M059J (cell line): ENCODE measurements at places on chromosomes 16 and 17. TPM values are rescaled to one million over a fixed set of nuclear protein-coding genes. Genes with fewer than 3 reads are reported as not detected.

The MYH3 gene
- under 0.01 and 0.30 TPM in 2 replicates for total RNA-seq

The SLX4 gene
- 4.8 and 8.3 TPM in 2 replicates for total RNA-seq

The ZG16B gene
- 0.12 and 3.9 TPM in 2 replicates for total RNA-seq

The ASIC2 gene
- total RNA-seq: not detected in 2 replicates

The RGS9 gene
- 5.4 and 6.0 TPM in 2 replicates for total RNA-seq

The GSDMA gene
- not detected in 2 replicates for total RNA-seq

The IGF2BP1 gene
- total RNA-seq: 0.22 and 1.6 TPM in 2 replicates

The KRTAP29-1 gene
- not detected in 2 replicates for total RNA-seq

The RNF227 gene
- total RNA-seq: 0.86 and 7.8 TPM in 2 replicates

The KRTAP4-4 gene
- total RNA-seq: not detected in 2 replicates

The MSRB1 gene
- total RNA-seq: 16.2 and 27.8 TPM in 2 replicates

The ZC3H7A gene
- 17.4 and 40.2 TPM in 2 replicates for total RNA-seq

DNA sequence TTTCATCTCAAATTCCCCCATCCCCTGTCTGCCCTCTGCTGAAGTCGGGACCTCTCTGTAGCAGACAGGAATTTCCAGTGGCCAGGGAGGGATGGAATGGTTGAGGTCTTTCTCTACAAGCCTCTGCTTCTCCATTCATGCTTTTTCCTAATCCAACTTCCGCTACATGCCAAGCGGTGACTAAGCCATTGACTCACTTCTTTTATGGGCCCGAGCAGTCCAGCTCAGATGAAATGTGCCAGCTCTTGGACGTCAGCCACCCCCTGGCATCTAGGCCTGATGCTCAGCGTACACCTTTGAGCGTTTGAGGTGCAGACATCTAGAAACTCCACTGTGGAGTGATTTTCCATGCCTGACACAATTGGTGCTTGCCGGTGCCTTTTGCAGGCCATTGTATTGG lies 40.7 kb upstream of the GPR139 start:
- DNase-seq: peak; percentile 84

- no peak for DNase-seq
Measured at GRCh38 chr17:6079155-6079888, 9.1 kb downstream of the WSCD1 start.

GRCh38 chr16:4388271-4389021 lies 16.8 kb downstream of the VASN start:
- DNase-seq: peak; percentile 56

GRCh38 chr17:75260641-75261335 lies 618 bp downstream of the GGA3 start:
- no peak for DNase-seq

- no peak for DNase-seq
Measured at GRCh38 chr16:53154513-53154912, 99.7 kb downstream of the CHD9 start.

DNA sequence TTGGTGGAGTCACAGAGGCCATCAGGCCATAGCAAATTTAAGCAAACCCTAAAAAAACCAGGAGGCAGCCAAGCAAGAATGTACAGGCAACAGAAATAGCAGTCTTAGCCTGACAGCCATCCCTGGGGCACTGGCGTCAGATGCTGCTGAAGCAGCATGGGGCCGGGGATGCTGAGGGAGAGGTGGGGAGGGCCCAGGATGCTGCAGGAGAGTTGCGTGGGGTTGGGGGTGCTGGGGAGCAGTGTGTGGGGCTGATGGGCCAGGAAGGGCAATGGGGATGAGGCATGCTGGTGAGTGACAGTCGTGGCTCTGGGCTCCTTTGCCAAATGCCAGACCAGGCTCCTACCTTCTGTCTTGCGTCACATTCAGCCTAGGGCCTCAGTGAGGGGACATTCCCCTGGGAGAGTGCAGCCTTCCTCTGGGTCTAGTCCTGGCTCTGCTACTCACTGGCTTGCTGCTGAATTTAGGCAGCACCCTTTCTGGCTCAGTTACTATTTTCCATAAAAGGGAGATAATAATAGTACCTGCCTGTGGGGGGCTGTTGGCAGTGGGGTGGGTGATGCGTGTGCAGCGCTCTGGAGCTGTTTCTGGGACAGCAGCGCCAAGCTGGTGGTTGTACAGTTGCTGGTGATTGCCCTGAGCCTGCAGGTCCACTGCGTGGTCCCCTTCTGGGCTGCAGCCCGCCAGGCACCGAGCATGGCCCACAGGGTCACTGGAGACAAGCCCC lies 88.1 kb downstream of the AMFR start:
- DNase-seq: no peak

DNA sequence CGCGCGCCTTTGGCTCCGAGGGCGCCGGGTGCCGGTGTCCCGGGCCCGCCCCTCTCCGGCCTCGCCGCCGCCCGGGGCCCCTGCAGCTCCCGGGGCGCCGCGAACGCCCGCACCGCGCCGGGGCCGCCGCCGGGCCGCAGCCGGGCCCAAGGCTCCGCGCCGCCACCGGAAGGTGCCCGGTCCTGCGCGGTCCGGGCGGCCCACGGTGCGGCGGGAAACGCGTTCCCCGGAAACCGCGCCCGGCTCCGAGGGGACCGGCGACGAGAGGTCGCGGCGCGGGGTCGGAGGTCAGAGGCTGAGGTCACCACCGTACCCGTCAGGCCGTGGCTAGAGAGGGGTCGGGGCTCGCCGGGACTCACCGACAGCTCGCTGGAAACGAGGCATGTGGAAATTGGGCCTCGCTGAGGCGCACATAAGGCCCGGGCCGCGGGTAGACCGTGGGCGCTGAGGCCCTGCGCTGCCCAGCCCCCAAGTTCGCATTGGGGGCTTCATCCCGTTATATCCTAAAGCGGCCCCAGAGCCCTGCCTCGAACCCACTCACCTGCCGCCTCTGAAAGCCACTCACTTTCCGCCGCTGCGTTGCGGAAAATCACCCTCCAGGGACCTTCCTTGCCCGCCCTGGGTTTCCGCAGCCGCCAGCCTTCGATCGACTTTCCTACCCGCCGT lies at the start of gene DUS1L:
TSS of gene DUS1L (minus strand) at position 167 of the 666 bp plus-strand sequence. CDS start 745 bp downstream, outside the sequence.
- DNase-seq: peak; percentile 28

- no peak for DNase-seq
Measured at GRCh38 chr17:53996131-53996530, 173.4 kb downstream of the KIF2B start.

DNA sequence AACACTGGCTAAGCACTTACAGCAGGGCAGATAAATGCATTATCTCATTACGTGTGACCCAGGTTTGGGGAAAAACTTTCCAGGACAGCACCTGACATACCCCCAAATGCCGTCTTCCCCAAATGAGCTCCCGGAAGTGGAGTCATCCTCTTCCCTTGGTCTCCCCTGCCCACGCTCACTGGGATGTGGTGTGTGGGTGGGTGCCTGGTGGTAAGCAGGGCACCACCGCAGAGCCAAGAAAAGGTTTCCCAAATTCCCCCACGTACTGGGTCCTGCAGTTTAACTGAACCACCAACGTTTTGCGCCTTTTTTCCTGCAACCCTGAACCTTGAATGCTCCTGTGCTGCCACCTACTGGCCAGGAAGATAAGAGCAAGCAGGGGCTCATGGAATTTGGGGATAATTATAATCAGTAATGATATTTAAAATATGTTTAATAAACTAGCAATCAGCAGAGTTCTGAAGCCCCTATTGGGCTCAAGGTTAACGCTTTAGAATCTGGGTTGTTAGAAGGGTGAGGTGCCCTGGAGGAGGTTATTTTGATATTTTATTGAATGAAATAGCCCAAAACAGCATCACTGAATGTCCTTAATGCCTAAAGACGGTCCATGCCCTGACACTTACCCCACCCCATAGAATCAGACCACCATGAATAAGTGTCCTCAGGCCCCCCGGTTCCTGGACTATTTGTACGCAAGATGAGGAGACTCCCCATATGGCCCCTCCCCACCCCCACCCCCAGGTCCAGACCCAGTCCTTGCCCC lies 8.0 kb downstream of the SPPL2C start:
- DNase-seq: peak; percentile 52

DNA sequence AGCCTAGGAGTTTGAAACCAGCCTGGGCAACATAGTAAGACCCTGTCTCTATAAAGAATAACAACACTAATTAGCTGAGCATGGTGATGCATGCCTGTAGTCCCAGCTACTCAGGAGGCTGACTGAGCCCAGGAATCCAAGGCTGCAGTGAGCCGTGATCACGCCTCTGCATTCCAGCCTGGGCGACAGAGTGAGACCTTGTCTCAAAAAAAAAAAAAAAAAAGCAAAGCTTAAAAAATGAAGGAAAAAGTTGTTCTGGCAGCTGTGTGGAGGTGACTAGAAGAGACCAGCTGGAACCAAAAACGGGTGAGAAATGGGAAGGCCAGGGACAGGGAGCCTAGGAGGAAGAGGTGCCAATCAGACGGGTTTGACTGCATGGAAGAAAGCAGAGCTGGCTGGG lies 4.2 kb downstream of the BCL7C start:
- no peak for DNase-seq

GRCh38 chr17:18933102-18934058 lies 18.6 kb upstream of the SLC5A10 start:
- no peak for DNase-seq

GRCh38 chr17:79706931-79707850 lies 23.6 kb upstream of the ENPP7 start:
- DNase-seq: no peak

- peak; percentile 60 for DNase-seq
Measured at GRCh38 chr17:40329839-40330794, 21.1 kb downstream of the RARA start.

DNA sequence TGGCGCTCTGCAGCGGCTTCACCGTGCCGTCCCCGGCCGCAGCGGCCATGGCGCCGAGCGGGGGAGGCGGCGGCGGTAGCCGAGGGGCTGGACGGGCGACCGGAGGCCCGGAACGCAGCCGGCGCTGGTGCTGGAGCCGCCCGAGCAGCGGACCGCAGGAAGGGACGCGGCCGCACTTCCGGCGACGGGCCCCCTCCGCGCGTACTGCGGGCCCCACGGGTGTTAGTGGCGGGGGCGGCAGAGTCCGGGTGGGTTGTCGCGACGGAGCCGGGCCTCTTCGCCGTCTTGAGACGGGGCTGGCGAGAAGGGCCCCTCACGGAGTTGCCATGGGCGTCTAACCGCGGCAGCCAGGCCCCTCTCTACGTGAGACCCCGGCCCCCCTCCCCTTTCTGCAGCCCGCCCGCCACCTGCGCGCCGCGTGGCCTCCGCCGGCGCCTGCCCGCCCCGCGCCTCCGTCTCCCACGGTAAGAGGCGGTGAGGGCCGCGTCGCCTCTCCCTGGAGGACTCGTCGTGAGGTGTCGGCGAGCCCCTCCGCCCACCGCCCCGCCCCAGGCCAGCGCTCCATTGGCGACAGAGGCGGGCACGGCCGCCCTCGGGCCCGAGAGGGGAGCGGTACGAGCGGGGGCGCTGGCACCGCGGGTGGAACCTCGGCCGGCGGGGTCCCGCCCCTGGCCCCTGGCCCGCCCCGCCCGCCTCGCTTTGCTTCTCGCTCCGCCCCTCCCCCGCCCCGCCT lies at the start of the genes VPS9D1 and ZNF276:
TSS of gene VPS9D1 (minus strand) at position 86 of the 733 bp plus-strand sequence. CDS start at position 49, 37 bp downstream.
TSS of gene ZNF276 (plus strand) at position 725 of the 733 bp plus-strand sequence. CDS start 104 bp downstream, outside the sequence.
- DNase-seq: peak; percentile 62

DNA sequence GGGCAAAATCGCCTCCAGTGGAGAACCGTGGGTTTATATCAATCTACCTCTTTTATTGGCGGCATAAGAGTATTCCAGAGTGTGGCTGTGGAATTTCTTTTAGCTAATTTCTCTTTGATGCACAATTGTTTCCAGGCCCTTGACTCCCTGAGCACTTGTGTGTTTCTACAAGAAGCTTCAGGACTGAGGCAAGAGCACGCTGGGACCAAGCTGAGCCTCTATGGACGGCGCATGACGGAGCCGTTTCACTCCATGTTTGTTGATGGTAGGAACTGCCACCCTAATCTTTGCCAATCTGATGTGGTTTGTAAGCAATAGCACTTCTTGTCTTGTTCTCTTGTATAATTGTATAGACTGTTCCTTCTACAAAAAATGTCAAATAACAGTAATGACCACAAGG lies 11.2 kb upstream of the ANKRD40CL start:
- no peak for DNase-seq

- DNase-seq: peak; percentile 53
Measured at GRCh38 chr16:30748634-30749445, 615 bp downstream of the PHKG2 start.
